ENCODE measurements at places on chromosomes 5 and 9.

DNA sequence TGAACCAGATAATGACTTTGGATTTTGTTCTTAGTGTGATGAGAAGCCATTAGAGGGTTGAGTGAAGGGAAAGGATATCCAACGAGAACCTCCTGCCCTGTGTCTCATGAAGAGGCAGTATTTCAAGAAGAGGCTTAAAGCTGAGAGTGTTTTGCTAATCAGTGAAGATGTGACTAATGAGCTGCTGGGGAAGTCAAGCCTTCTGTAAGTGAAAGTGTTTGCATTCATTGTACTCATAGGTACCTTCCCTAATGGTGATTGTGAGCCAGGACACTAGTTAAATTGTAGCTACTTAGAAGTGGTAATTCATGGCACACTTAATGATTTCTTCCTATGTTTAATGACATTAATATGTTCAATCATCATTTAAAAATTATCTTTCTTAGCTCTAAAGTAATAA is 23.7 kb downstream of the PIP5K1B start:
- DNase-seq, result no peak

GRCh38 chr5:82812575-82812974 is 264.6 kb downstream of the TMEM167A start:
- no peak for DNase-seq

GRCh38 chr9:10127867-10128266 is 484.9 kb downstream of the PTPRD start:
- no peak for DNase-seq

GRCh38 chr9:133050142-133050541 is 11.6 kb upstream of the CEL start:
- DNase-seq, result no peak

DNA sequence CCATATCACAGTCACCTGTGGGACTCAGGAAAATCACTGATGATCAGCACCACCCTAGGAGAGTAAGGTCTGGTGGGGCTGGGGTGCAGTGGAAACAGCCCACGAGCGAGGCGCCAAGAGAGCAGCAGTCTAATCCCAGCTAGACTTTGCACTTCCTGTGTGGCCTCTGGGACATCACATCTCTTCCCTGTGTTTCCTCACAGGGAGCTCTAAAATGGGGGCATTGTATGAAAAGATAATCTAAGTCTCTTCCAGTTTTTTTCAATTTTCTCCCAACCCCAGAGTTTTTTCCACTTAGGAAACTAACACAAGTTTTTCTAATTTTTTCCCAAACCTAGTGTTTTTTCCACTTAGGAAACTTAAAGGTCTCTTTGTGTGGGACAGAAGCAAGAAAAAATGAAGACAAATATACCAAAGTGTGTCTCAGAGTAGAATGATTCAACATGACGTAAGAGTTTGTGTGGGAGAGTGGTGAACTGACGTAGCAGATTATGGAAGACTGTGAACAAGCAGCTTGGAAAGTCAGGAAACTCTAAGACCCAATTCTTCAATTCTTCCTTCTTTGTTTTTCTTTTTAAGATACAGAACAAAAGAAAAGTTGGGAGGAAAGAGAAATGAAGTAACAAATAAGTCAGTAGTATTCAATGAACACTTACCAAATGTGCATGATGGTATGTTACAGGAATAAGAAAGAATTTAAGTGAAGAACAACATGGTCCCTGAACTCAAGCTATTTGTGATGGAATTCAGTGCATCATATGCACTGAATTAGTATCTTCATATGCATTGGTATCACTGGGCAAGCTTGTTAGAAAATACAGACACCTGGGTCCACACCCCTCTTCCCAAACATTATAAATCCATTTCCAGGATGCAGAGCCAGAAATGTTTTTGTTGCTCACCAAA is 51.3 kb downstream of the LHFPL2 start:
- no peak for DNase-seq

DNA sequence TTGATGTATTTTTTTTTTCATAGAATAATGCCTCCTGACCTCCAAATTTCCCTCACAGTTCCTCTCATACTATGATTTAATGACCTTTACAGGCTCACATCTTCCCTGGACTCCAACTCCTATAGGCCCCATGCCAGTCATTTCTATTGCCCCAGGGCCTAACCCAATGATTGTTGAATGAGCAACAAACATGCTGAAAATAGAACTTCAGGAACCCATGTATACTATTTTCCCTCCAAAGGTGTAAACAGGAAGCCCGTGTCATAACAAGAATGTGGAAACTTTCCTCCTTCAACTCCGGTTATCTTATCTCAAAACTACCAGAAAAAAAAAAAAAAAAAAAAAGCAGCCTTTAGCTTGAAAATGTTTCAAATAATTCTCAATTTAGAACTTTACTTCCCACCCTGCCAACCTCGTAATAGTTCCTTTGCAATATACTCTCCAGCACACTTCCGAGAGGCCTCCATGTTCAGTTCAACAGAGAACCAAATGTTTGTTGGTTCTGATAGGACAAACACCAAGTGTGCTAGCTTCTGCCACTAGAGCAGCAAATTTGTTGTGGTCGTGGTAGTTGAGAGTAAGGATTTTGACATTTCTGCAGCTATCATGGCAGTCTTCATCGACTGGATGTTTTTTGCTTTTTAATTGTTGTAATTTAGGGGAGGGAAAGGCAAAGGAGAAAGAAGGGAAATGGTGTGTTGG is 25.8 kb downstream of the TRPM6 start:
- no peak for DNase-seq

All from stimulated activated CD4-positive, alpha-beta T cell treated with anti-CD3 and anti-CD28 coated beads, Interleukin-1b, Interleukin-23, amount 100 ng/mL, for 4 hours (primary cell).